Heart right ventricle (tissue), 16 donors: ENCODE measurements at places on chromosomes 16 and 17. TPM values are rescaled to one million over a fixed set of nuclear protein-coding genes. Genes with fewer than 3 reads are reported as not detected.

Gene SMIM5
- total RNA-seq: 3.1 TPM

Gene P2RX5
- total RNA-seq: 11.4 TPM

DNA sequence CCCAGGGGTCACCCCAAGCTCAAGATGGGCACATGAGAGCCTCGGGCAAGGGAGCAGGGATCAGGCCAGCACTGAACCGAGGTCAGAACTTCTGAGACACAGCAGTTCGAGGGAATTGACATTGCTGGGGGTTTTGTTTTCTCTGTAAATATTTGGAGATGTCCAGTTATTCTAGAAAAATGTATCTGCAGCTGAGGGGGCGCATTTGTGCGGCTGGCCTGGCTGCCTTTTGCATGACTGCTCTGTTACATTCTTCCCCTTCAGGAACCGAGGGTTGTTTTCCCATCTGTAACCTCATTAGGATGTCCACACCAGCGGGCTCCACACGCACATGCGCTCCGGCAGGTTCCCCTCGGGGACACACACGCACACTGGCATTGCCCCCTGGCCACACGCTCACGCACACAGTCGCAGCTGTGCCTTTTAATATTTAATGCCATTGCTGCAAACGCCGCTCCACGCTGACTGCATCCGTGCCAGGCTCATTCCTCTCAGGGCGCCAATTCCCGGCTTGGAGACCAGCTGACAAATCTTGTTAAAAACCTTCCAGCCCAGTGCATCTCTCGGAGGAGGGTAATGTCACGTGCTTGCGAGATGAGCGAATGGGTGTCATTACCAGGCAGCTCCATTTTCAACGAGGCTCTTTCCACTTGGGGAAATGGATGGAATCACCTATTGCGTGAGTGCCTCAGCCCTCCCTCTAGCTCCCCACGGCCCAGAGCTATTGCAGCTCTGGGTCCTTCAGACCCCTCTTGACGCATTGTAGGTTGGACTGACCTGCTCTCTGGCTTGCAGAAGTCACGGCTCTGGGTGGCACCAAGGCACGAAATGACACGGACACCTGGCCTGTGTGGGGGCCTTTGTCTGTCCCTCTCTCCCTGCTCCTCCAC lies 13.1 kb downstream of the CCR7 start:
- no peaks in the 10 kb centered on the region for H3K36me3 ChIP-seq
- H3K4me1 ChIP-seq: peaks cover 87% of the 10 kb centered on the region
- no peak overlapping the region for H3K4me3 ChIP-seq
- H3K27ac ChIP-seq: peak overlapping the region; percentile 88
- H3K27me3 ChIP-seq: no peaks in the 10 kb centered on the region

DNA sequence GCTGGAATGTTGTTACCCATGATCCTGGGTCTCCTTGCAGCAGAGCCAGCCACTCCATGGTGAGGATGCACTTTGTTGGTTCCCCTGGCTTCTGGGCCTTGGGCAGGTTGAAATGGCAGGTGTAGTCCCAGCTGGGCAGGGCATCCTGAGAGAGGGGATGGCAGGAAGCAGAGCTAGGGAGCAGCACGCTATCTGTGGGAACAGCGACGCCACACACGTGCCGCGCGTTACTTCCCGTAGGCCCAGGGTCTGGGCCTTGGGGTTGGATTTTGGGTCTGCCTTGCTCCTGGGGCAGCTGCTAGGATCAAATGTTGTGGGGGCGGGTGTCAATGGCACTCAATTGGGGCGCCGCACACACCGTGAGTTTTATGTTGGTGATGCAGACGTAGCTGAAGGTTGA lies 368.0 kb downstream of the CPPED1 start:
- H3K27me3 ChIP-seq: no peaks in the 10 kb centered on the region
- no peak overlapping the region for H3K4me3 ChIP-seq
- no peak overlapping the region for H3K27ac ChIP-seq
- no peaks in the 10 kb centered on the region for H3K36me3 ChIP-seq

GRCh38 chr17:83056583-83057396 lies 22.6 kb upstream of the METRNL start:
- H3K4me1 ChIP-seq: peaks cover 40% of the 10 kb centered on the region
- H3K27me3 ChIP-seq: no peaks in the 10 kb centered on the region

DNA sequence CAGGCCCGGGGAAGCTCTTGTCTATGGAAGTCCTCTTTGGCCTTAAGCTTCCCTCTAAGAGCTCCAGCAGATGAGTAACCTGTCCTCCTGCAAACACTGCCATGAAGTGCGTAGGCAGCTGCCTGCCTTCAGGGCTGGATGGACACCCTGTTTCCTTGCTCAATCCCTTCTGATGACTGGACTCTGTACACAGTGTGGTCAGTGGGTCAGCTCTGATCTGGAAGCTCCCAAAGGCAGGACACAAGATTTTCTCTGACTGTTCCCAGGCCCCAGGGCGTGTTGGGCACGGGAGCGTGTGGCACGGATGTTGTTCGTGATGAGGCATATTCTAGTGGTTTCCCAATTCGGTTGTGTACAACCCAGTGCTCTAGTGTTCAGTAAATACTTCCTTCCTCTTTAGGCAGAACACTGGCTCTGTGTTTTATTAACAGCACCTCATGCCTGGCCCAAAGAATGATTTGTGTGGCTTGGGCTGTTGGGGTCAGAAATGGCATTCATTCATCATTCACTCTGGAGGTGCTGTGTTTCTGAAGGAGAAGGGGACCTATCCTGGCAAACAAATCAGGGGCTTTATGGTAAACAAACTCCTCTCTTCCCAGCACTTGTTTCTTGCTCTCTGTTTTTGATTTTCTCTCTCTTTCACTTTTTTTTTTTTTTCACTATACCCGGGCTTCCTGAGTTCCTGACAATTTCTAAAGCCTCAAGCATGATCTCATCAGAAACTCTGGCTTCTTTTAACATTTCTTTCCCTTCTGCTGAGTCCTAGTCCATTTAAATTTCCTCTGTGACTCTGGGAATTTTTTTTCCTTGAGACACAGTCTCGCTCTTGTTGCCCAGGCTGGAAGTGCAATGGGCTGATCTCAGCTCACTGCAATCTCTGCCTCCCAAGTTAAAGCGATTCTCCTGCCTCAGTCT lies 12.0 kb upstream of the RNF157 start:
- DNase-seq: no peak
- peaks cover 14% of the 10 kb centered on the region for H3K4me1 ChIP-seq
- no peaks in the 10 kb centered on the region for H3K27me3 ChIP-seq
- H3K27ac ChIP-seq: peak overlapping the region; percentile 17
- no peaks in the 10 kb centered on the region for H3K36me3 ChIP-seq
- H3K4me3 ChIP-seq: no peak overlapping the region

DNA sequence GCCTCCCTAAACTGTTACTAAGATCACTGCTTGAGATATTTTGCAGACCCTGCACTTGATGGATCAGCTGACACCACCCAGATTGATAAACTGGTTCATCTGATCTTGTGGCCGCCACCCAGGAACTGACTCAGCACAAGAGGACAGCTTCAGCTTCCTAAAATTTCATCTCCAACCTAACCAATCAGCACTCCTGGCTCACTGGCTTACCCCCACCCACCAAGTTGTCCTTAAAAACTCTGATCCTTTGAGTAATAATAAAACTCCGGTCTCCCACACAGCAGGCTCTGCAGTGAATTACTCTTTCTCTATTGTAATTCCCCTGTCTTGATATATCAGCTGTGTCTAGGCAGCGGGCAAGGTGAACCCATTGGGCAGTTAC lies 174.8 kb downstream of the UTP18 start:
- H3K4me1 ChIP-seq: no peaks in the 10 kb centered on the region
- H3K27ac ChIP-seq: no peak overlapping the region
- H3K4me3 ChIP-seq: no peak overlapping the region
- H3K27me3 ChIP-seq: no peaks in the 10 kb centered on the region

- H3K27me3 ChIP-seq: no peaks in the 10 kb centered on the region
- no peaks in the 10 kb centered on the region for H3K36me3 ChIP-seq
- no peak for DNase-seq
- no peak overlapping the region for H3K4me3 ChIP-seq
- H3K27ac ChIP-seq: no peak overlapping the region
- H3K4me1 ChIP-seq: no peaks in the 10 kb centered on the region
Measured at GRCh38 chr16:67760956-67761230, 41.8 kb upstream of the GFOD2 start.

Gene RAC3
- total RNA-seq: 1.4 TPM

DNA sequence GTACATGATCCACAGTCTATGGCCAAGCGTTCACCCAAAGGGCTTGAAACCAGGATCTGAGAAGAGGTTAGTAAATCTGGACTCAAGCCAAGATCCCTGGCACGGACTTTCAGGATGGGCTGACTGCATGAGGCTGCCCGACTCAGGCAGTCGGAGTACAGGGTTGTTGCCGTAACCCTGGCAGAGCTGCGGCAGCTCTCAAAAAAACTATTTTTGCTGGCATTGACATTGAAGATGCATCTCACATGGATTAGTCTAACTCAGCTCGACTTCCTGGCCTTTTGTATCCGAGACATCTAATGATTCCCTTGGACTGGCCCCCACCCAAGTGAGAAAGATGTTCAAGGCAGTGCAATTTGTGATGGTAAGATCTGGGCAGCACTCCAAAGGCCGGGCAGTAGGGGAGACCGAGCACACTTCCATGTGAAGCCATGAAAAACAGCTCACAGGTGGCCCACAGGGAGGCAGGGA lies 6.2 kb downstream of the SLC47A1 start:
- DNase-seq: no peak
- H3K4me3 ChIP-seq: no peak overlapping the region
- H3K27ac ChIP-seq: no peak overlapping the region
- H3K4me1 ChIP-seq: peaks cover 5% of the 10 kb centered on the region
- no peaks in the 10 kb centered on the region for H3K36me3 ChIP-seq

- no peak for DNase-seq
- H3K27me3 ChIP-seq: no peaks in the 10 kb centered on the region
- peaks cover 24% of the 10 kb centered on the region for H3K4me1 ChIP-seq
Measured at GRCh38 chr17:81026266-81027036, 8.5 kb upstream of the BAIAP2 start.

DNA sequence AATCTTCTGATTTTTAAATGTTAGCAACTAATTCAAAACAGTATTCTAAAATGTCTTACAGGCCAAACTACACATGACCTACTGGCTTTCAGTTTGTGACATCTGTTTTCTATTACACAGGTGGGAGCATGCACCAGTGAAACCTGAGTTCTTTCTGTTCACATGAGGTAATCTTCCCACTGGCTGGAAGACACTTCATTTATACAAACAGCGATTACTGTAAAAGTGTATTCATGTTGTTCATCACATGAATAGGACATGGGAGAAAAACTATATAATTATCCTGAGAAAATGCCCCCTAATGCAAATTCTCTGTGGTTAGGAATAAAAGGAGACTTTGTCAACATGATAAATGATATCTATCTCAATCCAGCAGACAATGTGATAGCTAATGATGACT lies 11.1 kb upstream of the PIK3R5 start:
- no peaks in the 10 kb centered on the region for H3K36me3 ChIP-seq
- no peak overlapping the region for H3K4me3 ChIP-seq
- no peaks in the 10 kb centered on the region for H3K4me1 ChIP-seq
- no peak overlapping the region for H3K27ac ChIP-seq

GRCh38 chr16:1216681-1217400 lies 8.2 kb downstream of the TPSG1 start:
- no peaks in the 10 kb centered on the region for H3K36me3 ChIP-seq
- H3K27ac ChIP-seq: no peak overlapping the region
- H3K4me1 ChIP-seq: no peaks in the 10 kb centered on the region
- no peaks in the 10 kb centered on the region for H3K27me3 ChIP-seq
- no peak for DNase-seq

GRCh38 chr17:17947966-17948365 lies 24.2 kb downstream of the TOM1L2 start:
- no peak overlapping the region for H3K27ac ChIP-seq
- H3K36me3 ChIP-seq: no peaks in the 10 kb centered on the region
- H3K4me1 ChIP-seq: peaks cover 44% of the 10 kb centered on the region

DNA sequence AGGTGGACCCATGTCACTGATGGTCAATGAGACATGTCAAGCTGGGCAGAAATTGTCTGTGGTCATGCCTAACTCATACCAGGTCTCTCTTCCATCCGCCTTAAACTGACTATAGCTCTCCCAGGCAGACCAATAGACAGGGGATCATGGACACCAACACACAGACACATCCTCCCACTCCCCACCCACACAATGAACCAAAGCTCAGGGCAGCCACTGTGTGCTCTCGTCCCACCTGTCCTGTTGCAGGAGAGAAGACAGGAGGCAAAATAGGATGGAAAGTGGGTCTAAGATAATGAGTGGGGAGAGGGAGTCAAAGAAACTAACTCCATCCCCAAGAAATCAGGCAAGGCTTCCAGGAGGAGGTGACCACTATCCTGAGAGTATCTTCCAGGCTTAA lies 3.2 kb downstream of the PYY start:
- H3K27ac ChIP-seq: no peak overlapping the region
- no peak overlapping the region for H3K4me3 ChIP-seq
- H3K27me3 ChIP-seq: peaks cover 63% of the 10 kb centered on the region

Gene CCL8
- 0.73 TPM for total RNA-seq

Gene GP2
- total RNA-seq: not detected
